Stimulated activated CD8-positive, alpha-beta memory T cell treated with anti-CD3 and anti-CD28 coated beads, Interleukin-2, amount 100 ng/mL, for 1 hour (primary cell): ENCODE measurements at places on chromosomes 12 and 14.

DNA sequence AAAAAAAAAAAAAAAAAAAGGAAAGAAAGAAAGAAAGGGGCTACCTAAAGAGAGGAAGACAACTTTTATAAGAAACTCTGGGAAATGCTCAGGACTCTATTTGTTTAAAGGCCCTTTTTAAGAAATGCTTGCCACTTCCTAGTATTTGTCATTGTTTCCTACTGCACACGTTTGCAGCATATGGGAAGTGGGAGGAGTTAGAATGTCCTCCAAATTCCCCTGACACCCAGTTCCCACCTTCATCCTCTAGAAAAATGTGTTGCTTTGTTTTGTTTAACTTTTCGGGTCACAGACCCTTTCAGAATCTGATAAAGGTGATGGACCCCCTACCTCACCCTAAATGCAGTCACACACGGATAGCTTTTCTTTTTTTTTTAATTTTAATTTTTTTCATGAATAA is 40.8 kb downstream of the NINJ2 start:
- no peak for DNase-seq

DNA sequence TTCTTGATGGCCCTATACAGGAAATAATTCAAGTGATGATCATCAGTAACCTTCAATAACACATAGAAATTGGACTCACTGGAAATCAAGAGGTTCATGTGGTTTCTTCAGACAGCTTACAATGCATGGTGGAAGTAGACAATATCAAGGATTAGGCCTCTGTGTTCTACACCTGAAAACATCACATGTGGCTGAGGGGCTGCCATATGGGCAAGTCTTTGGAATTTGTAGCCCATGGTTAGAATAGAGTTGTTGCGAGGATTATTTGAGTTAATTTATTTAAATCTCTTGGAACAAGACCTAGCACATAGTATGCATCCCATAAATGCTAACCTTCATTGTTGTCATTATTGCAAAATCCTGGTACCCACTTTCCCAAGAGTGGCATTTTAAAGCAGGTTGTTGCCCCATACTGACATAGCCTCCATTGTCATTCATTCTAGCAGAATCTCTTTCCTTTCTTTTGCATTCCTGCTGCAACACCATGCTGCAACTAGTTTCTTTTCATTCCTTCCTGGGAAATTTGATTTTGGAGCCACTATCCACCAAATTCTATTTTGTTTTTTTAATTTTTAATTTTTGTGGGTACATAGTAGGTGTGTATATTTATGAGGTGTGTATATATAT is 352.7 kb upstream of the NAV3 start:
- DNase-seq, result no peak

GRCh38 chr14:89858089-89858488 is 96.4 kb downstream of the EFCAB11 start:
- DNase-seq, result no peak

- DNase-seq, result no peak
Observed at GRCh38 chr14:61329478-61330051, 8.2 kb downstream of the PRKCH start.

GRCh38 chr12:130064999-130065398 is 97.3 kb upstream of the FZD10 start:
- no peak for DNase-seq

DNA sequence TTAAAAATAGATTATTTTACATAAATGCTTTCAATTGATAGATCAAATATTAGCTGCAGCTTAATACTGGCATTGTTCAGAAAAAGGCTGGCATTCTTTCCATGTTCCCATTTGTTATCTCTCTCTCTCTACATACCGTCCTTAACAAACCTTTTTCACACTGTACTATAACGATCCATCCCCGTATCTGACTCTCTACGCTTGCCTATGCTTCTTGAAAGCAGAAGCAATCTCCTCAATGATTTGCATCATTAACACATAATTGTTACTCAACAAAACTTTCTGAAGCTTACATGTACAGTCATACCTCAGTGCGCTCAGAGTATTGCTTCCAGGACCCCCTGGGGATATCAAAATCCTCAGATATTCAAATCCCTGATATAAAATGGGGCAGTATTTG is 89.7 kb downstream of the TMTC1 start:
- no peak for DNase-seq

- DNase-seq, result no peak
Observed at GRCh38 chr12:101527682-101528081, 52.5 kb downstream of the SPIC start.

DNA sequence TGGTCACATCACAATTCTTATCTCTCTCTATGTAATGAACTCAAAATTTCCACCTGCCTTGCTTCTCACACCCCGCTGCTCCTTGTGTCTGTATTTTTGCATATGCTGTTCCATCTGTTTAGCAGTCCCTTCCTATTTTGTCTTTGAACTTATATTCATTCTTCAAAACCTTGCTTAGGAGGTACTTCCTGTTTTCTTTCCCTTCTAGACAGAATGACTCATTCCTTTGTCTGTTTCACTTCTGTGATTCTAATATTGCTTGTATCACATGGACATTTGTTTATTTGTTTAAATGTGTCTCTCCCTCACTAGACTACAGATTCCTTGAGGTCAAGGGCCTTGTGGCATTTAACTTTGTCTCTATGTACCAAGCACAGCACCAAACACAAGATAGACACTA is 424.2 kb downstream of the ETNK1 start:
- no peak for DNase-seq

DNA sequence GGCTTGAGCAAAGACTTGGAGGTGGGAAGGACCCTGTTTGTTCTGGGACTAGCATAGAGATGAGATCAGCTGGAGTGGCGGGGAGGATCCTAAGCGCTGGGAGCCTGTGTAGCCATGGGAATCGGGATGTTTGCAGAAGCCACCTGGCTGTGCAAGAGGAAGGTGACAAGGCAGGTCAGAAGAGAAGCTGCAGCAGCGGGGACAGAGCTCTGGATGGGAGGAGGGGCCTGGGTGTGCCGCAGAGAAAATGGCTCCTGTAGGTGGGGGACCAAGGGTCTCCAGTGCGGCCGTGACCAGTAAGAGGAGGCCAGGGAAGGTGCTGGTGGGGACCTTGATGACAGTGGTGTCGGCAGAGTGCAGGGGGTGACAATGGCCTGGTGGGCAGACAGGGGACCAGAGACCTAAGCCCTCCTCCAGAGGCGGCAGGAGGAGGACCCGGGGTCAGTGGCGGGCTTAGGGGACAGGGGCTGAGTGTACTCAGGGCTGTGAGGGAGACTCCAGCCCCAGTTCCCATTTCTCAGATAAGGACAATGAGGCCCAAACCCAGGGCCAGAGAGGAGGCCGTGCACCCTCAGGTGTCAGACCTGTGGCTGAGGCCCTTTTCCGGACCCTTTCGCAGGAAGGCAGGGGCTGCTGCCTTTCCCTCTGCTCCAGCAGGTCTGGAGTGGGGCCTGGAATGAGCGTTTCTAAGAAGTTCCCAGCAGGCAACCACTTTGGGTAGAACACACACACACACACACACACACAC is 206.6 kb upstream of the RTL1 start:
- no peak for DNase-seq

GRCh38 chr14:67622675-67623074 is 3.0 kb downstream of the ARG2 start:
- DNase-seq, result no peak

DNA sequence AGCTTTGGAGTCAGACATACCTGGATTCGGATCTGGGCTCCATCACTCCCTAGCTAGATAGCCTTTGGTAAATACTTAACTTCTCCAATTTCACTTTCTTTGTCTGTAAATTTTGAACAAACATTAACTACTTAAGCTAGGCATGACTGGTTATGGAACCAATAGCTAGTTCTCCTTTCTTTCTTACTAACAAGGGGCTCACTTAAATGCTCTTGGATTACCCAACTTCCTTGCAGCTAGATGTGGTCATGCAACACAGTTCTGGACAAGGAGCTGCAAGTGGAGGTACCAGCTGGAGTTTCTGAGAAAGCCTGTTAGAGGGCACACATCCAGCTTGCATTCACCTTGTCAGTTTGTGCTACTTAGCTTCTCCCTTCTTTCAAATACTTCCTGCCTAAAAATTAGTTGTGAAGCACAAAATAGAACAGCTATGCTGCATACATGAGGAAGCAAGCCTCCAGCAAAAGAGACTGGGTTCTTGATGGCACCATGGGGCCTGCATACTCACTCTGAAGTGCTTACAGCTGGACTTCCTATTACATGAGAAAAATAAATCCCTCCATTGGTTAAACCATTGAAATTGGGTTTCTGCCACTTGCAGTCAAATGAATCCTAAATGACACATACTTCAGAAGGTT is 210.1 kb upstream of the EEA1 start:
- no peak for DNase-seq

DNA sequence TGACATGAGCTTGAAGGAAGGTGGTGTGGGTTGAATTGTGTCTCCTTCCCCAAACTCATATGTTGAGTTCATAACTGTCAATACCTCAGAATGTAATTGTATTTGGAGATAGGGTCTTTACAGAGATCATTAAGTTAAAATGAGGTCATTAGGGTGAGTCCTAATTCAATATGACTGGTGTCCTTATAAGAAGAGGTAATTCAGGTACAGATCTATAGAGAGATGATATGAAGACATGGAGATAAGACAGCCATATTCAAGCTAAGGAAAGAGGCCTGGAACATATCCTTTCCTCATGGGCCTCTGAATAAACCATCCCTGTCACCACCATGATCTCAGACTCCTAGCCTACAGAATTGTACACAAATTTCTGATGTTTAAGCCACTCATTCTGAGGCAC is 514.7 kb upstream of the MGAT4C start:
- no peak for DNase-seq

- DNase-seq, result no peak
Observed at GRCh38 chr12:131729254-131729955, 18.5 kb downstream of the SFSWAP start.

- no peak for DNase-seq
Observed at GRCh38 chr14:99250636-99251208, 21.3 kb downstream of the BCL11B start.

DNA sequence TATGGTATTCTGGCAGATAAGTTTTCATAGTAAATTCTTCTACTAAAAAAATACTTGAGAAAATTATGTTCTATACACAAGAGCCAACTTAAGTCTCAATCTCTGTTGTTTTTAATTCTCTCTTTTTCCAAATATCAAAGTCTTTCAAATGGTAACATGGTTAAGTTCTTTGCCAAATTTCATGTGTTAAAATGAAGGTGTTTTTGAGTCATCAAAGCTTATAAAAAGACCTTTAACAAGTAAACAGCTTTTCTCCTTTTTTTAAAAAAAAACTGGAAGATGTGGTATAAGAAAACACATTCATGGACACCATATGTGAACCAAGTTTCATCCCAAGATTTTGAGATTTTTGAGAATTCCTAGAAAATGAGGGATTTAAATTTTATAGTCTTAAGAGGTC is 111.3 kb downstream of the FOXG1 start:
- no peak for DNase-seq

- DNase-seq, result no peak
Observed at GRCh38 chr14:68672609-68673285, 120.1 kb downstream of the ZFP36L1 start.

DNA sequence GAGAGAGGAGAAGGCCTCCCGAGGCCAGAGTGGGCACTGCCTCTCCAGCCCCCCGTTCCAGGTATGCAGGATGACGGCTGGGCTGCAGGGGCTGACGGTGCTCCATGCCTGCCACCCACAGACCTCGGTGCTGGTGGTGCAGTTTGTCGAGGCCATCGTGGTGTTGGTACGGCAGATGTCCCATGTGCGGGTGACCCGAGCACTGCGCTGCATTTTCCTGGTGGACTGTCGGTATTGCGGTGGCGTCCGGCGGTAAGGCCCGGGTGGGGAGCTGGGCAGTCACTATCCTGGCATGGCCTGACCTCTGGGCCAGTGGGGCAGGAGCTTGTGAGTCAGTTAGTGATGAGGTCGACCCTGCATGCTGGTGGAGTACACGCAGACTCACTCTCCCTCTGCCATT is 47.4 kb downstream of the TPCN1 start:
- no peak for DNase-seq

- no peak for DNase-seq
Observed at GRCh38 chr14:94062344-94062940, 18.6 kb downstream of the DDX24 start.

DNA sequence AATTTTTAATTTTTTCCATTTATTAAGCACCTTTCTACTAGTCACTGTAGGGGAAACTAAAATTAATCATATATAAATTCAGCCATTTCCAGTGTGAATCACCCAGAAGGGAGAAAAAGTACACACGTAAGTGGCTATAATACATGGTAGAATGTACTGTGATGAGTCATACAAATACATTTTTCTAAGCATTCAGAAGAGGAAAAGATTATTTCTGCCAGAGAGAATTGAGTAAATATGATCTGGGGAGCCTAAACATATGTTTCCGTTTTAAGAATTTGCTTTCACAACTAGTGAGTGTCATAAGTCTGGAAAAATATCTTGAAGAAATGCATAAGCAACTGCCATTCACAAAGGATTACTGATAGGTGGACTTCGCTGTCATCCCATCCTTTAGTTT is 102.8 kb downstream of the TGFB3 start:
- DNase-seq, result no peak

DNA sequence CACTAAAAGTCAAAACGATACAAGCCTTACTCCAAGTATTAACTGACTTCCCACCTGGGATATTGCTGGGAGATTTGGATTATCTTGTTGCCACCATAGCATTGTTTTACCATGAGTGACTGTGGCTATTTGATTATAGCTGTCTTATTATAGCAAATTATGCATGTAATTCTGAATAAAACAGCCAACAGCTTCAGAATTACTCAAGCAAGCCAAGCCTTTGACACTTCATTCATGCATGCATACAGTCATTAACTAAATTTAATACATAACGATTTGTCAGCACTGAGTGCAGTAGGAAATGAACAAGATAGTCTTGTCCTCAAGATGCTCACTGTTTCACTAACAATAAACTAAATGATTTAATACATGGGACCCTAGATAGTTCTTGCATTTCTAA is 133.0 kb upstream of the FRMD6 start:
- DNase-seq, result no peak

DNA sequence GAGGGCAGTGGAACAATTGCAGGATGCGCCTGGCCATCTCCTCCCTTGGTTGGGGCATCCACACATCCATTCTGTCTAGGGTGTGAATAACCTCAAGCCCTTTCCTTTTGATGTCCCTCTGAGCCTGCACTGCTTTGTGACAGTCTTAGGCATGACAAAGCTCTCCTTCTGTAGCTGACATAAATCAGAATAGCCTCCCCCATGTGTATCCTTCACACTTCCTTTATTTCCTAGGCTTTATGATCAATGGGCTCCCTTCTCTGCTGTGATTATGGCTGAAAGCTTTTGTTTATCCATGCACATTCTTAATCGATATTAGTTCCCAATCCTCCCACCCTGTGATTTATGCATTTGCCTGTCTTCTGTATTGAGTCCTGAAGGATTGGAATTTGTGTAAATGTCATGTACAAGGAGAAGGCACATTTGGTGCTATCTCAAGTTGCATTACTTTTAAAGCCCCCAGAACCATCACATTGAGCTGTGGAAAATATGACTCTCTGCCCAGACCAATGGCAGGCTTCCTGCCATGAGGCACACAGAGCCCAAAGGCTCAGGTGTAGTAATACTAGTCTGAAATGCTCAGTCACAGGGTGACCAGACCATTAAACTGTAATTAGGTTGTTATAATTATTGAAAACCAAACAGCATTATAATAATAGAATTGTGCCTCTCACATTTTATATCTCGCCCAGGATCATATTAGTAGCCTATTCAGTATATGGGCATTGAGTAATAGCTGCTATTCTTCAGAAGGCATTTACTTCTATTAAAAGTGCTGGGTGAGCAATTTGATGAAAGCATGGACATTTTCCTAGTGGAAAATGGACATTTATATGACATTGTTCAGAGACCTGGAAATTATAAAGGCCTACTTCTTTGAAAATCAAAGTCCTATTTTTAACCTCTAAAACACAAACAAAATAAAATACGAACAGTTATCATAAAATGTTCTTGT is 14.0 kb downstream of the EMP1 start:
- no peak for DNase-seq
